ENCODE measurements at places on chromosomes 2 and 18. TPM values are rescaled to one million over a fixed set of nuclear protein-coding genes. Genes with fewer than 3 reads are reported as not detected.

DNA sequence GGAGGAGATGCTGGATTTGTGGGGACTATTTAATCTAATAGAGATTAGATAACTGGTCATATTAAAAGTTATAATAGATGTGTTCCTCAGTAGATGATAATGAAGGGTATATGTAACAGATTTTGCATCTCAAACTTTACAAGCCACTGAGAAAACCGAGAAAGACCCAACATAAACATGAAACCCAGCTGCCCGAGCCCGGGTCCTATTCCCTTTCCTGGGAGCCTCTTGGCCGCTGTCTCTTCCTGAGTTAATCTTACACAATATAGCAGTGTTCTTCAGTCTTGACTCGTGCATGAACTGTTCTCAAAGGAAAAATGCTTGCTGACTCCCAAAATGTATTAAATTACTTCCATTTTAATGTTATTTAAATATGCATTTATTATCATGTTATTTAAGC, 94.5 kb downstream of the COPS8 start:
- DNase-seq = no peak

DNA sequence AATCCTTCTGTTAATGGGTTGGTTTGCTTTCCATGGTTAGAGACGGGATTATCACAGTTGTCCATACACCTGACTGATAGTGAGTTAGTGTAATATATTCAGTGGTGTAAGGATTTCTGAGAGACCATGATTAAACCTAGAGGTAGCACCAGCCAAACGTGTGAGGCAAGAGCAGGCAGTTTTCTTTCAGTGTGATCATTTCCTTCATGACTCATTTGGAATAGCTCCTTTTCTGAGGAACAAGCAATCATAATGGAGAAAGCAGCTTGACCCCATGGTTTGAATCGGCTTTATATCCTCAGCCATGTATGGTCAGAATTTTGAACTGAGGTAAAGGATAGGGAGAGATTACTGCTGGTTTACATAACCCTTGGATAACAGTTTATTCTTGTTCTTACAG, 2.9 kb downstream of the MXD1 start:
- peak; percentile 87 for DNase-seq

DNA sequence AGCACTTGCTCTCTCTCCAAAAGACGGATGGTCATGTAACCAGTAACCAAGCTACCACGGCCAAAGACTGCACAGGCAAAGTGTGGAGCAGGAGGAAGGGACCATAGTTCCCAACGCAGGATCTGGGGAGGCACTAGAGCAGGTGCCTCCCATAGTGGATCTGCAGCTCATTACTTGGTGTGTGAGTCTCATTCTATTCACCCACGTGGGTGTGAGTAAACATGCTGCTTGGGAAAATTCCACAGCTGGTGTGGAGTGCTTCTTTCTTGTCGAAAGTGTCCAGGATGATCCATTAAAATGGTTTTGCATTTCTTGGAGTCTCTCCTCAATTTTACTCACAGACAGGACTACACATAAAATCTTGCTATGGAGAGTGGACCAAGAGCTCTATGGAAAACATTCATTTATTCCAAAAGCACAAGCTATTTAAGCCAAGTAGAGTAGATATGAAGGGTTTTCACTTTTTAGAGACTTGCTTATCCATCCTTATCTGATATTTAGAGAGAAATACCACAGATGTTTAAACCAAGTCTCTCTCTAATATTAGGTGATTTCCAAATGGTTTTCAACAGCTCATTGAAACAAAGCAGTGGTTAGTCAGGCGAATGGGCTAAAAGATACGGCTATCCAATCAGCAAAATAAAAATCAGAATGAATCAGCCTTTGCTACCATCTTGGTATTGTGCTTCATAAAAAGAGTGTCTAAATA, 104.3 kb upstream of the CCDC195 start:
- DNase-seq = no peak

HRH4 gene
- 0.10 TPM for total RNA-seq

DNA sequence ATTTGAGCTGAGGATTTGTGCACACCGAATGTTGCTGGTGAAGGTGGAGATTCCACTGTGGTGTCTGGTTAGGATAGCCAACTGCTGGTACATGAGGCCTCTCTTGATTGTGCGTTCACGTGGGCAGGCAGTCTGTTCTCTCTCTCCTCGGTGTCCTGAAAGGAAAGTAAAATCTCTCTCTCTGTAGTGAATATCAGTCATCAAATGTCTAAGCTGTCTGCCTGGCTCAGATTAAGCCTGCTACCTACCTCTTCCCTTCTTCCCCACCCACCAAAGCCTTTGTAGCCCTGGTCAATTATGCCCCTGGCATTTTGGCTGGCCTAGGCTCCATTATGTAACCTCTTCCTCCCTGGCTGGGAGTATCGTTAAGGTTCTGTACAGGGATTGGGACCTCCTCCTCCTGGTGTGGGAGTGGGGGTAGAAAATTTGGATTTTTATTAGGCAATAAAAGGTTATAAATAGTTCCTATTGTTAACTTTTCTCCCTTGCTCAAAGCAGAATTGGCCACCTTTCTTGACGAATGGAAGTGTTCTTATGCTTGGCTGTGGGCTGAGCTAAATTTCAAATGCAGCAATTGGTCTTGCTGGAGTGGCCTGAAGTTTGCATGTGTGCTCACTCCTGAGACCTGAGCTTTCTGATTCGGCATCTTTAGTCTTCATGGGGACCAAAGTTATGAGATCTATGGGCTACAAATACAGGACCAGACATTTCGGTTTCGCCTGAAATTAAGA, 148.8 kb downstream of the WDSUB1 start:
- DNase-seq = peak; percentile 95

DNA sequence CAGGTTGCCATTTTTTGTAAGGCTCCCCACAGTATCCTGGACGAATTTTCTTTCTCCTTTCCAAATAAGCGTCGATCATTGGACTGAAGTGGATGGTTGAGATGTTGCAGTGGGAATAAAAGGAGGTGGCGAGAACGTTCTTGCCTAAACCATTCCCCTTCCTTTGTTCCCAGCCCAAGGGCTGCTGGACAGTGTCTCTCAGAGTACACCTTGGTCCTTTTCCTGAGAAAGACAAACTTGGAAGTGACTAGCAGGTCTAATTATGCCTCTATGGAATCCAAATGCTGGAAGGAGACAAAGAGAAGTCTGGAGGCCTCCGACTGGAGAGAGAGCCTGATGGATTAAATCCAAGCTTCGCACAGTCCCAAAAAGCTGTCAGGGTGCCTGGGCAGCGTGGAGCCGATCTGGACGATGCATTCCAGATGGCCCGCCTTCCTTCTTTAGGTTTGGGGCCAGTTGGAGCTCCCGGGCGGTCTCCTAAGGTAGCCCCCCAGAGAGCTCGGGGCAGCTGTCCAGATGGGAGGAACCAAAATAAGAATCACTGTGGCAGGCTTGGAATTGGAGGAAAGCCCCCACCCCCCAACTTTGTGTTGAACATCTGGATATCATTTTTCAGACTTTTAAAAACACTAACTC, 186.8 kb downstream of the TMEM247 start:
- no peak for DNase-seq

CAPN14 gene
- not detected for total RNA-seq

GPR75 gene
- 4.0 TPM for total RNA-seq

DNA sequence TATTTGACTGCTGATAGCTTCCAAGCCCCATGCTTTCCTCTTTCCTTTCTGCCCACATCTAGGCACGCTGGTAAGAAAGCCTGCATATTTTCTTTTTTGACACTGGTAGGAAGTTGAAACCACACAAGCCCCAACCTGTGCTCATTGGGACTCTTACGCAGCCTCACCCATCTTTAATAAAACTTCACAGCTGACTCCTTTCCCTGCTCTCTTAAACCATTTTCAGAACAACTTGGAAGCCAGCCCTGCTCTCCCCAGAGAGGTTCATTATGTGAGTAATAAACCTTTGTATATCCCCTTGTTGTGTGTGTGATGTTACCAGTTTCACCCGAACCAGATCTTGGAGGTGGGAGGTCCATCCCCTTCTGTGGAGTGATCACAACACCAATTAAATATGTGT, 268.4 kb downstream of the GPD2 start:
- DNase-seq = no peak

GRCh38 chr18:2879889-2880288, 33.1 kb downstream of the EMILIN2 start:
- no peak for DNase-seq

GRCh38 chr2:11967946-11968465, 221.6 kb downstream of the LPIN1 start:
- peak; percentile 74 for DNase-seq

SLC5A7 gene
- total RNA-seq = not detected

GRCh38 chr2:77566131-77566530, 44.0 kb upstream of the LRRTM4 start:
- no peak for DNase-seq

COBLL1 gene
- 37.1 TPM for total RNA-seq

APOB gene
- total RNA-seq = not detected

GRCh38 chr2:67782443-67782842, 280.4 kb downstream of the C1D start:
- DNase-seq = no peak

- DNase-seq = no peak
Observed at GRCh38 chr2:217398101-217398500, 538.2 kb upstream of the TNP1 start.

TMEM150A gene
- total RNA-seq = 14.5 TPM
